Putamen (tissue), 1 donor: ENCODE measurements at places on chromosomes 12 and 14.

DNA sequence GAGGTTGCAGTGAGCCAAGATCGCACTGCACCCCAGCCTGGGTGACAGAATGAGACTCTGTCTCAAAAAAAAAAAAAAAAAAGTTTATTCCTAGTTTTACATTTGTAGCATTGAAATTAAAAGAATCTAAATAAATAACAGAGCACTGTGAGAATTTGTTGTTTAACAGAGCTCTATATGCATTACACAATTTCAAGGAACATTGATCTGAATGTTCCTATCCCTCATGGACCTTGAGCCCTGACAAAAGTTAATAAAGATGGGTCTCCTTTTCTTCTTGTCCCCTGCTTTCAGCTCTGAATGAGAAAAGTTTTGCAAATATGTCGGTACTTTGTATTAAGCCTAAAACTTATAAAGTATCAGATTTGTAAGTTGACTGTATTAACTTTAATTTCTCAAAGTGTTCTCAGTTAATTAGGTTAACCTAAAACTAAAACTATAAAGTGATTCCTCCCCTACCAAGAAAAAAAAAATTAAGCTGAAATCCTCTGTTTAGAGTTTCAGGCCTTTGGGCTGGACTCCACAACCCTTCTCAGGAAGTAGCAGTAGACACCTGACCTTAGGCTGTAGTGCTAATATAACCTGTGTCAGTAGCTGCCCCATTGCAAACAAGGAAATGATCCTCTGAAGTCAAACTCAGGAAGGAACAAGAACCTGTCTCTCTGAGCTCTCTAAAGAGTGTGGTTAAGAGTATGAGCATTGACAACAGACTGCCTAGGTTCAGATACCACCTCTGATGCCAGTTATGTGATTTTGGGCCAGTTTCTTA, 477.6 kb downstream of the DPF3 start:
- no peak for DNase-seq

DNA sequence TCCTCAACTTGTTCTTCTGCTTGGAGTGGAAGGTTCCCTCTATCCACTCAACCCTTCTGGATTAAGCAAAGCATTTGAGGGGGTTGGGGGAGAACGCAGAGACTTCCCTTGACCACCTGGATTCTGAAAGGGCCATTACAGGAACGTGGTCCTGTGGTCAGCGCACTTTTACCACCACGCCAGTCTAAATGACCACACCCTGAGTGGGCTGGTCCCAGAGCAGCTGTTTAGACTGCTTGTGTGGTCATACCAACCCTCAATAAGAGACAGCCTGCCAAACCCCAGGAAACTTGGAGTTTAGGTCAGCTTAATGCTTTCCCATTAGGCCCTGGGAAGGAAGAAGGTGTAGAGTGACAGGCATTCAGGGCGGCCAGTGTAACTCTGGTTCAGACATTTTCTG, 165.5 kb upstream of the ATP2B1 start:
- no peak for DNase-seq

- no peak for DNase-seq
Observed at GRCh38 chr14:103206023-103206481, 82.8 kb downstream of the TNFAIP2 start.

GRCh38 chr14:57168138-57168679, 100.5 kb downstream of the EXOC5 start:
- DNase-seq = no peak

DNA sequence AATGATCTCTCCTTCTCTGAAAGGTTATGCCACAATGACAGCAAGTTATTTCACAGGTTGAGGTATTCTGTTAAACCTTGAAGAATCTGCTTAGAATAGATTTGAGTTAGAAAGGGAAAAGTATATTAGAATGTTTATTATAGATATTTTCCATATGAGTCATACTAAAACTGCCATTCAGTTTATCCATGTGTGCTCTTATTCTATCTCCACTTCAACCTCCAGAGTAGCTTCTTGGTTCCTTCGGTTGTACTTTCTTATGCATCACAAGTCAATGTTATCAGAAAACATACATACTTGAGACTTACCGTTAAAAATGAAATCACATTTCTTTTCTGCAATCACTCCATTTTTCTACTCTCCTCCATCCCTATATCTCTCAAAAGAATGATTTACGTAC, 197.7 kb downstream of the BCAT1 start:
- no peak for DNase-seq
